ENCODE measurements at places on chromosomes 5 and 9.

GRCh38 chr9:28853477-28853876 is 1280.2 kb upstream of the C9orf72 start:
- no peak for DNase-seq

DNA sequence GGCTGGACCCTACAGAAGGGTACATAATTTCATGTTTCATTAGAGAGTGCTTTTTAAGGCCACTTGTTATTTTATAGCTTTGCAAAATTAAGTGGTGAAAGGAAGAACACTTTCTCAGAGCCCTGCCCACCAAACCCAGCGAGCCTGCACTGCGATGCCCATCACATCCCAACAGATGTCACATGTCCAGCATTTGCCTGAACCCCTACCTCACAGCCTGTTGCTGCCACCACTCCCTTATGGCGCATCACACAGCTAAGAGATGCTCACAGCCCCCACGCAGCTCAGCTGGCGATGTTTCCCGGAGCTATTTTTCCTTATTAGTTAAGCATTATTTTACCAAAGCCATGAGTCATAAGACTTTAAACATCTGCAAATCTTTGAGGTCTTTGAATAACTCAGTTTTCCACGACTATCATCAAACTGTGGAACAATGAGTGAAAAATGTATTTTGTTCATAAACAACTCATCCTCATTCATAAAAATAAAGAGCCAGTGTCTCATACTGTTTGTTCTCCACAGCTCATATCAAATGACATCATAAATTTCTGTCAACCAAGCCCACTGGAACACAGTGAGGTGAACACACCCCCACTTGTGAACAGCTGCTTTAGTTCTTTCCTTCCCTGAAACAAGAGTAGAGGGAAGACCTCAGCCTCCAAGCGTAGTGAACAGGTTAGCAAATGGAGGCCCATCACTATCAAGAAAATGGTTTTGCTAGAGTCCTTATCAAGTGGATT is 104.9 kb downstream of the SYK start:
- DNase-seq: no peak

DNA sequence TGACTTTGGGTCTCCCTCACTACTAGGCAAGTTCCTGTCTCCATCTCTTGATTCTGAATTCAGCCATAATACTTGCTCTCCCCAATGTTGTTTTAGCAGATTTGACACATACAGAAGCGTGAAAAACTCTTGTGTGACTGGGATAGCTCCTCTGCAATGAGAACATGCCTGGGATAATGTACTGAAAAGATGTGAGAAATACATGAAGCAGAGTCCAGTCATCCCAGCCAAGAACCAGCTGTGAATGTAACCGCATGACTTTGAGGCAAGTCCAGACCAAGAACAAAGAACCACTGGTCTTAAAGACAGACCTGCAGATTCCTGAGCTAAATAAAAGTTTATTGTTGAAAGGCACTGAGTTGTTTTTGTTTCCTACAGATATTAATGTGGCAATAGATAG is 135.0 kb downstream of the NMUR2 start:
- DNase-seq: no peak

DNA sequence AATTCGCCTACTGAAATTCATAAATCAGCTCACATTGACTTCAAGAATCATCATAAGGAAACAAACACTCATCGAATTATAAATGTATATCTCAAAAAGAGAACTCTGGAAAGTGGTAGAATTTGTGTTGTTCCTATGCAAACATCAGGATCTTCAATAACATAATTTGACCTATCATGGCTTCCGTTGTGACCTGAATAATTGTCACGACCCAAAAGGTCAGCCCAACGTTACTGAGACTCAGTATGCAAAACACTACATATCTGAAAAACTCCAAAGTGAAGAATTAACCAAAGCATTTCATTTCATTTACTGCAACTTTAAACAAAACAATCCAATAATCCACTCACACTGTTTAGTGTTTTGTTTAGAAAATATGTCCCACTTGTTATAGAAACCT is 1.2 kb downstream of the RAPGEF6 start:
- no peak for DNase-seq

GRCh38 chr5:163565492-163565891 is 60.1 kb downstream of the MAT2B start:
- DNase-seq: no peak

GRCh38 chr9:134213881-134214341 is 49.5 kb upstream of the RNU6ATAC start:
- no peak for DNase-seq

- no peak for DNase-seq
These were observed 31.8 kb downstream of the C5orf15 start for GRCh38 chr5:133936651-133937015.

DNA sequence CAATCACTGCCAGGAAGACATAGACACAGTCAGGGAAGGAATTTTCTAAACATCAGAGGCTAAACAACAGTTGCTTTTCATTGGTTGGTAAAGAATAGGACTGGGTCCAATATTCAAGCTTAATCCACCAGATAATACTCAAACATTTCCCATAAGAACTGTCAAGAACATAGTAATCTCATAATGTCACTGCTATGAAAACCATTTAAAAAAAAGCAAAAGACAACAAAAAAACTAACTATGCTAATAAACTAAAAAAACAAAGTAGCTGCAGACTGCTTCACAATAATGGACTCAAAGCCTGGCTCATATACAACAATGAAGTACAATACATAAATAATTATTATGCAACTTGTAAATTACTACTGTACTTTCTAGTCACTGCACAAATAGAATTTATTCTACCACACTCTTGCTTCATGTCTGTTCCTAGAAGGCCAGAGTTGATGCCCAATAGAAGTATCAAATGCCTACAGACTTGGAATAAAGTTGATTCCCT is 148.7 kb downstream of the MLLT3 start:
- no peak for DNase-seq

- DNase-seq: no peak
These were observed 307.1 kb downstream of the PRR16 start for GRCh38 chr5:120771202-120771601.

GRCh38 chr5:56814963-56815657 is at the start of gene MAP3K1:
Gene MAP3K1 (plus strand): TSS chr5:56815549. CDS start chr5:56815574, 25 bp downstream.
- peak; percentile 57 for DNase-seq

DNA sequence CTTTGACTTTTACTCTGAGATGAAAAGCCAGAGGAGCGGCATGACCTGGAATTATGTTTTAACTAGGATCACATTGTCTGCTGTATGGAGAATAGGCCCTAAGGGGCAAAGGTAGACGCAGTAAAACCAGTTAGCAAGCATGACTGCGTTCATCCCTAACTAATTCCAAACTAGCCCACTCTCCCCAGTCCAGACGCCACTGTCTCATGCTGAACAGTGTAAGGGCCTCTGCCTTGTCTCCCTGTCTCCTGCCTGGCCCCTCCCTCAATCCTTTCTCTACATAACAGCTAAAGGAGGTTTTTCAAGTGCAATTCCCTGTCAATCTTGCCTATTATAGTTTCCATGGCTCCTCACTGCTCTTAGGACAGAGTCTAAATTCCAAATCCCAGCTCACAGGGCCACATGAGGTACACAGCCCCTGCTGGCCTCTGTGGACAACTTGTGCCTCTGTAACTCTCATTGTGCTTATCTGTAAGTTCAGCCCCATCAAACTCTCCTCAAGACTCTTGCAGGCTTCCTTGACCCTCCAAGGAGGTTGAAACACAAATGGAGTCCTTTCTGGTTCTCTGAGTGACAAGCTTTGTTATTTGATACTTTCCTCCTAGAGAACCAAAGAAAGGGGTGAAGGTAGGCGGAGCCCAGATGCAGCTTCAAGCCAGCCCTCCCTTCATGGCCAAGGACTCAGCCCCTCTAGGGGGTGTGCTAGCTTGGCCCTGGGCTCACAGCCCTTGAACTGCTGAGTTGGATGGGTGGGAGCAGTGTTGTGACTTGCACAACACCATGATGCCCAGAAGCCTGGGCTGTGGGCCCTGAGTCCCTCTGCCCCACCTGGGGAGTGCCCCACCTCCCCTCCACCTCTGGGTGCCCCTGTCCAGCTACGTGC is 16.0 kb upstream of the SLC22A4 start:
- DNase-seq: no peak

- no peak for DNase-seq
These were observed 35.6 kb downstream of the PAM start for GRCh38 chr5:102790748-102791147.

DNA sequence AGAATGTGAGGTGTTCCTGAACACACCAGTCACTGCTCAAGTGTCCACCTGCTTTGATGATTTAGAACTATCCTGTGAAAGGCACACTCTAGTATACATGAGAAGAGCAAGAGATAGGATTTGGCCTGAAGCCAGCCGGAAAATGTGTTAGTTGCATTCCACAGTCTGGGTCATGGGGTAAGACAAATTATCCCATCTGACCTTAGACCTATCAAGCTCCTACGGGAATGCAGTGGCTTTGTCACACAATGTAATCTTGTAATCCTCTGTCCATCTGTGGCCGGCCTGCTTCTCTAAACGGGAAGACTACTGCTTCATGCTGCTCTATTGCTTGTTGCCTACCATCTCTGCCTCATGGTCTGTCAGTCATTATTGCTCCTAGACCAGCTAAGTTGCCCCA is 92.4 kb upstream of the PRRC1 start:
- DNase-seq: no peak

GRCh38 chr5:152505442-152506042 is 100.5 kb upstream of the NMUR2 start:
- DNase-seq: peak; percentile 59

DNA sequence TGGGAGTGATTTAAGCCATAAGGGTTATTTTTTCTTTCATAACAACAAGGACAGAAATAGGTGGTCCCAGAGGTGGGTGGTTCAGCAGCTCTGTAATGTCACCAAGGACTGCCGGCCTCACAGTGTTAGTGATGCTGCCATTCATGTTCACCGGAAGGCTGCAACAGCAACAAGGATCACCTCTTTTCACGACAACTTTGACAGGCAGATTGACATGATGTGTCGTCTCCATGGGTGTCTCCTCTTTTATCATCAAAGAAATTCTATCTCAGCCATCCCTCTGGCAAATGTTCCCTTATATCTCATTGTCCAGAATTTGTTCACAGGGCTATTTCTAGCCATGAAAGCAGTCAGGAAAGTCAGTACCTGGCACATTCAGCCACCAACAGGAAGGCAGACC is 231.5 kb downstream of the SH3GL2 start:
- no peak for DNase-seq

DNA sequence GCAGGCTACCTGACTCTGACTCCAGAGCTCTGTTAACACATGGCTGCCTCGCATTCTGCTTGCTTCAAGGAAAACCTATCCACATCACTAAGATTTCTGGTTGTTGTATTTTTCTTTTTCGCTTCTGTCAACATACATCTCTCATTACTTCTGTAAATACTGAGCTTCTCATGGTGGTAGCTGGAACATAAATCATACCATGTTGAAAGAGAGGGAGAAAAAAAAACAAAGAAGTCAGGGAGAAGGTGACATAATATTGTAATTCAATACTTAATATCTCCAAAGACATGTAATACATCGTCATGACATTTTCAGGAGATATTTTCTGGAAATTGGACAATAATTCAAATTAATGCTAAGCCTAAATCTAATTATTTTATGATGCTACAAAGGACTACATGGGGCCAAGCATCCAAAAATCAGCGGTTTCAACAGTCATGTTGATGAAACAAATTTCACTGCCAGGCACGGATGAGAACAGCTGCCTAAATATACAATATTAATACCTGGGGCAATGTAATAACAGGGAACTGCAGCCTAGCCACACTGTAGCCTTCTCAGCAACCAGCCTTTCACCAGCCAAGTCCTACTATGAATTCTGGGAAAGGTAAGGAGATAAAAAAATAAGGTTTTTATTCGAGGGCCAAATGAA is 332.0 kb downstream of the TRIM32 start:
- no peak for DNase-seq

- DNase-seq: no peak
These were observed 32.3 kb upstream of the ADAMTS2 start for GRCh38 chr5:179377421-179378115.

- DNase-seq: no peak
These were observed 752.9 kb upstream of the SEMA6A start for GRCh38 chr5:117327511-117327910.

- DNase-seq: no peak
These were observed 244.6 kb downstream of the ROR2 start for GRCh38 chr9:91705386-91705785.

GRCh38 chr5:116046823-116047222 is 14.6 kb downstream of the ARL14EPL start:
- DNase-seq: no peak

All from hippocampal formation (tissue), 2 donors.